ENCODE measurements at places on chromosomes 12 and 14. TPM values are rescaled to one million over a fixed set of nuclear protein-coding genes. Genes with fewer than 3 reads are reported as not detected.

- DNase-seq = no peak
Measured at GRCh38 chr12:48451372-48451771, 21.0 kb upstream of the ANP32D start.

RGS6 gene
- polyA plus RNA-seq = 0.94 TPM

GAS2L3 gene
- 19.7 TPM for polyA plus RNA-seq

KRT2 gene
- not detected for polyA plus RNA-seq

CD163 gene
- polyA plus RNA-seq = 7.9 TPM

GRCh38 chr14:67513631-67514108, 19.4 kb upstream of the PLEKHH1 start:
- no peak for DNase-seq

GRCh38 chr12:92244036-92244435, 98.4 kb upstream of the BTG1 start:
- DNase-seq = no peak

GRCh38 chr12:79482323-79482722, 208.4 kb downstream of the PAWR start:
- no peak for DNase-seq

- DNase-seq = no peak
Measured at GRCh38 chr12:69044887-69045286, 111.9 kb upstream of the CPM start.

BCL11B gene
- 2.5 TPM for polyA plus RNA-seq

ACSM4 gene
- polyA plus RNA-seq = 0.04 TPM

ANG gene
- 3.5 TPM for polyA plus RNA-seq

NXPH4 gene
- polyA plus RNA-seq = 2.6 TPM

DNA sequence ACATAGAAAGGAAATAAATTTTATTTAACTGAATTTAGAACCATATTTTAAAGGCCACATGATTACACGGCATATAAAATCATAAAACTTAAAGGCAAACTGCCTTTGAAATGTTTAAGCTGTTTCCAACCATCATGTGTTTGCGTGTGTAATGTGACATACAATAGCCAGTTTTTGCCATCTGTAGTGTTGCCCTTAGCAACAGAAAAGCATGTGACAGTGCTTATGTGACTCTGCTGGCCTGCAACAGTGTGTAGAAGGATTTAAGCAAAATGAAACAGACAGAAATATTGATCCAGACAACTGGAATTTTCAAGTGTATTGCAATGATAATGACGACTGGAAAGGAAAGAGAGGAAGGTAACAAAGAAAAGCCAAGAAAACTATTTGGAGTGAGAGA, 49.5 kb downstream of the TSPAN19 start:
- DNase-seq = no peak

- DNase-seq = no peak
Measured at GRCh38 chr12:42410340-42410739, 84.4 kb downstream of the PPHLN1 start.

- DNase-seq = no peak
Measured at GRCh38 chr12:127125607-127126259, 1141.2 kb upstream of the TMEM132C start.

- DNase-seq = no peak
Measured at GRCh38 chr12:59055204-59055860, 135.0 kb upstream of the LRIG3 start.

CLEC6A gene
- polyA plus RNA-seq = 0.08 TPM

- no peak for DNase-seq
Measured at GRCh38 chr12:20366776-20367409, 1.4 kb upstream of the PDE3A start.

DNA sequence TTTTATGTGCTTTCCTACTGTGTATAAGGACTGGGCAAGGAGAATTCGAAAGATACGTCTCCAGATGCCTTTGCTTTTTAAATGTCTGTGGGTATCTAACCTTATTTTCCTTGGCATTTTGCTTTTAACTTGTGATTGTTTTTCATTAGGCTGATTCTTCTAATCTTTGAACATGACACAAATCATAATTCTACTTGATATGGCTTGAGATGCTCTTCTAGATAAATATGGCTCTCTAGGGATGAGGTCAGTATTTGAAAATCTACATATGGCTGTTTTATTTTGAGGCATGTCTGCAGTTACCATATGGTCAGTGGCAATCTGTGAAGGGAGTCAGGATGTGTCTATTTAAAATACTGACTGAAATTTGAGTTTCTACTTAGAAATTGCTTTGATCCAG, 139.2 kb downstream of the SLC2A13 start:
- no peak for DNase-seq

DNA sequence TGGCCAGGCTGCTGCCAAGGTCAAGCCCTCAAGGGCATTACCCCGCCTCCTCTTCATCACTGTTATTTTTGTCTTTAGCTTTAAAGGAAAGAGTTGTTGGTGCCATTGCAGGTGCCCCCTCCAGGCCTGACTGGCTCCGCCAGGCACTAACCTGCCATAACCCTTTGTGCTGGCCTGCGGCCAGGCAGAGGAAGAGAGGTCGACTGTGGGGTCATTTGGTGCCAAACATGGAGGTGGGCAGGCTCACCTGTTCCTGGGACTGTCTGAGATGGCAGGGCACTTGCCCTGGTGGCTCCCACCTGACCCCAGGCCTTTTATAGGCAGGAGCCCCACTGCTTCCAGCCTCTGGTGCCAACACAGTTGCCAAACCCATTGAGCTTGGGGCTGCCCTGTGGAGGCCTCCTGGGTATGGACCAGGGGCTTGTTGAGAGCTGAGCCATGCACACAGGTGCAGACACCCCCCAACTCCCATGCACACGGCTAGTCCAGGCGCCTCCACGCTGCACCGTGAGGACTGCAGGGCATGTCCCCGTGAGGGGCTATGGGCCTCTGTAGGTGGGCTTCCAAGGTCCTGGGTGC, 29.4 kb upstream of the PLD4 start:
- DNase-seq = no peak

KRT3 gene
- polyA plus RNA-seq = not detected

SLC39A9 gene
- polyA plus RNA-seq = 83.3 TPM

- DNase-seq = no peak
Measured at GRCh38 chr14:64221391-64222003, 72.7 kb downstream of the ESR2 start.

GRCh38 chr12:110067531-110067930, 19.2 kb upstream of the C12orf76 start:
- no peak for DNase-seq

ZNF219 gene
- 27.9 TPM for polyA plus RNA-seq

- no peak for DNase-seq
Measured at GRCh38 chr14:44291366-44291915, 215.6 kb downstream of the FSCB start.

- DNase-seq = no peak
Measured at GRCh38 chr12:57272337-57273151, 21.6 kb upstream of the STAC3 start.

- no peak for DNase-seq
Measured at GRCh38 chr12:92064422-92064821, 81.2 kb downstream of the BTG1 start.

DNA sequence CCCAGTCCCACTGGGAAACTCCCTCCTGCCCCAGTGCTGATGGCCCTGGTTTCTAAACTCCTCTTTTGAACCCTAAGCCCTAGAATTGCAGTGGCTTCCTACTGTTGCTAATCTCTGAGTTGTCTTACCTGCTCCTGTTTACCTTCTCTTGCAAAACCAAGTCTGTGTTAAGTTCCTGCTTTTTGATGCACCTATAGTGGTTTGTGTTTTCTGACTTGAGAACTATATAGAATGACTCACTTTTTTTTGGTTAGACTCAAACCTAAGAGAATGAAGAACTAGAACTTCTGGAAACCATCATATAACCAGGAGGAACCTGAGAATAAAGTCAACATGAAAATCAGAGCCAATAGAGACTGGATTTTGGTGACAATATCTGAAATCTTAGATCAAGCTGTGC, 5.5 kb upstream of the GAS2L3 start:
- no peak for DNase-seq

DNA sequence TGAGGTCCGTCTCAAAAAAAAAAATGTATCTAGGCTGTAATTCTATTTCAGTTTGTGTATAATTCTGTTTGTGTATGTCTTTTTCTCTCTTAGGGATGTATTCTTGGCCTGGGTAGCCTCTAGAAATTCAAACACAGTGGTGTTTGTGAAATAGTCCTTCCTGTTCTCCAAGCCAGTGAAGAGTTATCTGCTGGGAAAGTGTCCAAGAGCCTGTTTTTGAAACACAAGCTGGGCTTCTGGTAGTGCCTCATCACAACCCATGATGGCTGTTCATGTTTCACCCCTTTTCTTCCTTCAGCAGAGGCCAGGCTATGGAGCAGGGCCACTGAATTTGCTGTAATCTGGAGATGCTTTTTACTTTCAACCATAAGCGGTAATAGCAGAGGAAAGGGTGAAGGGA, 14.7 kb downstream of the METTL3 start:
- DNase-seq = no peak

ACOT6 gene
- polyA plus RNA-seq = not detected

- no peak for DNase-seq
Measured at GRCh38 chr14:68174446-68174845, 354.9 kb downstream of the RAD51B start.

GRCh38 chr12:130859161-130859560, 12.7 kb upstream of the RAN start:
- DNase-seq = no peak

GRCh38 chr12:91513313-91513712, 330.7 kb upstream of the DCN start:
- no peak for DNase-seq

DNA sequence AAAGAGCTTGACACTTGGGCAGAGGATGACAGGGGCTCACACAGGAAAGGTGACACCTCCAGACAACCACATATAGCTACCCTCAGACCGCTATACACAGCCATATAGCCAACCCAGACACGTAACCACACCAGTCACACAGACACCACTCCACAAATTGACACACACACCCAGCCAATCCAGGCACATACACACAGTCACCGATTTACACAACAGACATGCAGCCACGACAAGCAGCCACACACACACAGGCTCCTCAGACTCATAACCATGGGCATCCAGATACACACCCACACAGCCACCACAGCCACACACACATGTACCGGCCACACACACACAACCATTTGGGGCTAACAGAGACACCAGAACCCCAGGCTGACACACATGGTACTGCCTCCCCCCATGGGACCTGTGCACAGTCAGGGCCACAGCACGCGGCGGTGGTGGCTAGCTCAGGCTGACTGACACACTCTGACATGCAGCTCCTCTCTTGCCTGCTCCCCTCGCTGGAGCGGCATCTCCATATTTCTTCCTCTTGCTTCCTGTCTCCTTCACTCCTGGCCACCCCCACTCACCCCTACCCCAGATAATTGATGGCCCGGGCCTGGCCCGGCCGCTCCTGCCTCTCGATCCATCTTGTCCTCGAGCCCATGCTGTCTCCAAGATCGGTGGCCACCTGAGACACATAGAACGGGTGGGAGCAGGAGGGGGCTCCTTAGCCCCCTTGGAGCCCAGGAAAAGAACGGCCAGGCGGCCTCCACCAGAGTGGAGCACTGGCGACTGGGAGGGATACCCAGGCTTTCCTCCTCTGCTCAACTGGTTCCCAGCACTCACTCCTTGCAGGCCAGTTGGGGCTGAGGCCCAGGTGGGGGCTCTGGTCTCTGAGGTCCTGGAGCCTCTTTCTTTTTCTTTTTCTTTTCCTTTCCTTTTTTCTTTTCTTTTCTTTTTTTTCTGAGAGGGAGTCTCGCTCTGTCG, 6.0 kb upstream of the SHMT2 start:
- DNase-seq = no peak

Measured in right renal pelvis (tissue), 4 donors.